ENCODE measurements at places on chromosomes 3 and 15. TPM values are rescaled to one million over a fixed set of nuclear protein-coding genes. Genes with fewer than 3 reads are reported as not detected.

GRCh38 chr3:114205541-114205940, 26.7 kb upstream of the DRD3 start:
- DNase-seq: no peak

DNA sequence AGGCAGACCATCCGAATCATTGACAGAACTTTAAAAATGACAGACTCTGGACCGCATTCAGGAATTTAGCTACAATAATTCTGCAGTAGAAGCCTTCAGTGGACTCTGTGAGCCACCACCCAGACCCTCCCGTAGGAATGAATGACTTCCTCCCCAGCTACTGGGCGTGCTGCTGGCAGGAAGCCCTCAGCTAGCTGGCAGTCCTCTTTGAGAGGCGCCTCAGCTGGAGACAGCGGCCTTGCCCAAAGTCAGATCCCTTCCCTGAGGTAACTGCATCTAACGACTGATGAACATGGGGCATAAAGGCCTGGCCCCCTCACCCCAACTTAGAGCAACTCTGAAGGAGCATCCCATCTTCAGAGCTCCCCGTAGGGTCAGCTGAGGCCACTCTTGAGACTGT, 25.8 kb downstream of the CRABP1 start:
- peak; percentile 18 for DNase-seq

Gene SCN5A
- total RNA-seq: 0.17 TPM

GRCh38 chr3:162555761-162556160, 1059.2 kb downstream of the OTOL1 start:
- no peak for DNase-seq

- no peak for DNase-seq
Measured at GRCh38 chr3:9015250-9015649, 52.0 kb upstream of the RAD18 start.

DNA sequence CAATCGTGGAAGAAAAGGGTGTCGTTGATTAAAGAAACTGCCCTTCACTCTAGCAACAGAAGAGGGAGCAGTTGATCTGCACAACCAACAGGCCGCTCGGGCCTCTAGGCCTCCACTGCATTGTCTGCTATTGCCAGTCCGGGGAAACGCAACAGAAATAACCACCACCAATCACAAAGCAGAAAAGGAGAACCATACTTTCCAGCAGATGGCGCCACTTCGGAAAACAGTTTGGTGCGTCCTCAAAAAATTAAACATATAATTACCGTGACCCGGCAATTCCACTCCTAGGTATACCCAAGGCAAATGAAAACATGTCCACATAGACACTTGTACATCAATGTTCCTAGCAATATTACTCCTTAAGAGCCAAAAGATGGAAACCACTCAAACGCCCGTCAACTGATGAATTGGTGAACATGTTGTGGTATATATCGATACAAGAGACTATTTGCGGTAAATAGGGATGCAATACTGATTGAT, 154.1 kb downstream of the TJP1 start:
- DNase-seq: peak; percentile 85

DNA sequence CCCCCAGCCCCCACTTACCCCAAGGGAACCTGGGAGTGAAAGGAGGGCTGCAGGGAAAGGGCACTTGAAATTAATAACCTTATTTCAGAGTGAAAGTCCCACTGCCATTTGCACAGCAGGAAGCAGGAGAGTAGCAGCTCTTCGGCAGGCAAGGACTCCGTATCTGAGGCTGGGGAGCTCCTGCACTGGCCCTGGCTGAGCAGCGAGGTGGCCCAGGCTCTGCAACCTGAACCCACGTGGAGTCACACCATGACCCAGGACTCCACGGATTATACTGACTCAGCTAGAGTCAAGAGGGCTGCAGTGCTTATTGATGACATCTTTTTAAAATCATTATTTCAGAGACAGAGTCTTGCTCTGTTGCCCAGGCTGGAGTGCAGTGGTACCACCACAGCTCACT, 214.5 kb downstream of the XXYLT1 start:
- no peak for DNase-seq

Gene MAPKBP1
- total RNA-seq: 4.3 TPM

- DNase-seq: no peak
Measured at GRCh38 chr3:123315271-123315595, 113.5 kb downstream of the SEC22A start.

DNA sequence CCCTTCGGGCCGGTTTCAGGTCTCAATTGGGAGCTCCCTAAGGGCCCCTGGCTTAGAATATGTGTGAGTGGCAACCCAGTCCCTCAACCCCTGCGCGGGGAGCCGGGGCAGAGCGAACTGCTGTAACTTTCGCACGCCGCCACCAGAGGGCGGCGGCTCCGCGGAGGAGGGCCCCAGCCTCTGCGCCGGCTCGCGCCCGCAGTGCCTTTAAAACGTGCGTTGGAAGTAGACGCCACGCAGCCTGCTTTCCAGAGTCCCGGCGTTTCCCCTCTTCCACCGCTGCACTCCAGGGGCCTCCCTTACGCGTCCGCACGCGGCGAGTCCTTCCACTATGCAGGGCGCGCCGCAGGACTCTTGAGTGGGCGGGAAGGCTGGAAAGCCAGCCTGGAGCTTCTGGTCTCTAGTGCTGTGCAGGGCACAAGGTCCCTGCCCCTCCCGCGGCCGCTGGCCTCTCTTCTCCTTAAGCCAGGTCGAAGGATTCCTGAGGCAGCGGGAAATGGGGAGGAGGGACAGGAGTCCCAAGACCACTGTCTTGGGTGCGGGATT, 23.7 kb upstream of the RNU6-1 start:
- peak; percentile 70 for DNase-seq

DNA sequence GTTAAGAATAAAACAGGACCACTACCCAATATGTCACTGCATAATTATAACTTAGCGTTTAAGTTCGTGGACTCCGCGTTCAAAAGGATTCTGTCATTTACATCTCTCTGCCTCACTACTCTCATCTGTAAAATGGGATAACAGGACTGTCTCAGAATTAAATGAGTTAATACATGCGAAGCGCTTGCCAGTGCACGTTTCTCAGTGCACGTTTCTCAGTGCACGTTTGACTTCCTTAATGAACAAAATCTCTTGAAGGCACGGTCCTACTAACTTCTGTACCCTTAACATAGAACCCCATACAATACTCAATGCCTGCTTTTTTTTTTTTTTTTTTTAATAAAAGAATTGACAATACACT, 499 bp downstream of the RABL3 start:
- no peak for DNase-seq

GRCh38 chr3:58798312-58798711, 131.7 kb upstream of the FAM3D start:
- DNase-seq: no peak

Gene ARID3B
- 9.3 TPM for total RNA-seq

- DNase-seq: peak; percentile 38
Measured at GRCh38 chr3:123749711-123750110, 134.4 kb downstream of the MYLK start.

- no peak for DNase-seq
Measured at GRCh38 chr3:63814237-63814636, 4.9 kb upstream of the C3orf49 start.

DNA sequence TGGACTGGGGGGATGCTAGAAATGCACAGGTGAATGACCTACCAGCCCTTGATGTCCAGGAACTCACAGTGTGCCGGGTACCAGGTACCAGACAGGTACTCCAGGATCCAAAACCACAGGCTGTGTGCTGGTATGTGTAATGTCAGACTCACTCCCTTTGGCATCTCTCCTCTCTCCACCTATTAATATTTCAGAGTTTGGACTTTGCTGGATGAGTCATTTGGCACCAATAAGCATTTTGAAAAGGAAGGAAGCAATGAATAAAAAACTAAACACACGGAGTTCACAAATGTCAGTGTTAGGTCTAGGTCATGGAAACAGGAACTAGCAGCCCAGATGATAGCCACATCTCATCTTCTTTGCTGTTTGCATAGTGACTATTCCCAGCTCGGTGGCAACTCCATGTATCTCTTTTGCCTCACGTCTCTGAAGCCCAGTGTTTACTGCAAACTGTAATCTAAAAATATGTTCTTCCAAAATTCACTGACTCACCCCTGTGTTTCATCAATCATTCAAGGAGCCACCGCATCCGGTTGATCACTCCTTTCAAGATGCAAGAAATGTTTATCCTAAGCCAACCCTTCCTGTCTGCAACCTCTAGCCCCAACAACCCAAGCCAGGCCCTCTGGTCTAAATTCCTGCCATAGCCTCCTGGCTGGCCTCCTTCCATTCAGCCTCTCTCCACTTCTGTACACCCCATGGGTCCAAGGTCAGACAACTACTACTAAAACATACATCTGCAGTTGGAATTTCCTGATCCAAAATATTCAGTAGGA, 8.4 kb downstream of the ITGB5 start:
- DNase-seq: peak; percentile 95

DNA sequence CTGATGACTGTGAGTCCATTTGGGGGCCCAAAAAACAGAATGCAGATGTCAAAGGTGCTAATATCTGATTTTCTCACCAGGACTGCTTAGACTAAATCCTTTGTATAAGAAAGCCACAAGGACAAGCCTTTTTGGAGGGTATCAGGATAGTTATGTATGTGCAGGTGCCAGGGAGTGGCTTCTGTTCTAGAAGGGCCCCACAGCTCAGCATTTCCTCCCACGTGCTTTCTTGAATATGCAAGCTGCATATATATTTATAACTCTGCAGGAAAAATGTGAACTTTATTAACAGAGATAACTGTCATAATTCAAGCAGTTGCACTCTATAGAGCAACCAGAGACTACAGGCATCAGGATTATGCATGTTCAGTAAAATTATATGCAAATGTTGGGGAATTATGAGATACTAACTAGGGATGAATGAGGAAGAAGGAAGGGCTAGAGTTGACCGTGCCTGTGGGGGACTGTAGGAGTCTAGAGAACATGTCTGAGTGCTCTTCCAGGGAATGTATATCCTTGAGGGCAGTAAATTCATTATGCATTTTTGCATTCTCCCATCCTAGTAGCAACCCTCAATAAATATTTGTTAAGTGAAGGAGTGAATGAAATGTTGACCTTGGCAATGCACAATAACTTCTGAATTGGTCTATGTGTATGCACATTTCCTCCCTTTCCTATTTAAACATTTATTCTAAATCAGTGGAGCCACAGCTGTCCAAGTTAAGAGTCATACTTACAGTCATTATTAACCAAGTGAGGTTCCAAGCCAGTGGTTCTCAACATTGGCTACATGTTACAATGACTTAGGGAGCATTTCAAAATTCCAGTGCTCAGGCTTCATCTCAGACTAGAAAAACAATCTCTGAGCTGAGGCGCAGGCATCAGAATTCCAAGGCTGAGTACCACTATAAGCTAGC, 94.8 kb upstream of the ANKRD28 start:
- DNase-seq: no peak

DNA sequence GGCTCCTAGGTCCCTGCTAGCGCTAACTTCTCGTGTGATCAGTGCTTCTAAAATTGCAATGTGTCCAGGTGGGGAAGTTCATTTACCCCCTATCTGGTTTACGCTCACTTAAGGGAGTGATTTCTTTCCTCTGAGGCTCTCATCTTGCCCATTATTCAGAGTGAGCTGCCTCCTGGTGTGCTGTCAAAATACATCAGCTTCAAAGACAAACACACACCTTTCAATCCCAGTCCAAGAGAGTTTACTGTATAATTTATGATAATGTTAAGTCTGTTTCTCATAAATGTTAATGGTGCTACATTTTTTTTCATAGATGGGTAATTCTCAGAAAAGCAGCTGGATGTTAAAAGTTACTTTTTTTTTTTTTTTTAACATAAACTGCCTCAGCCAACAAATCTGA, 112.3 kb downstream of the RORA start:
- no peak for DNase-seq

Gene GATA2
- 7.5 TPM for total RNA-seq

Gene SPG11
- 37.2 TPM for total RNA-seq

- DNase-seq: no peak
Measured at GRCh38 chr3:154430014-154430413, at the start of gene GPR149. GPR149 (minus strand) TSS chr3:154430190; CDS start chr3:154429615, 575 bp downstream.

DNA sequence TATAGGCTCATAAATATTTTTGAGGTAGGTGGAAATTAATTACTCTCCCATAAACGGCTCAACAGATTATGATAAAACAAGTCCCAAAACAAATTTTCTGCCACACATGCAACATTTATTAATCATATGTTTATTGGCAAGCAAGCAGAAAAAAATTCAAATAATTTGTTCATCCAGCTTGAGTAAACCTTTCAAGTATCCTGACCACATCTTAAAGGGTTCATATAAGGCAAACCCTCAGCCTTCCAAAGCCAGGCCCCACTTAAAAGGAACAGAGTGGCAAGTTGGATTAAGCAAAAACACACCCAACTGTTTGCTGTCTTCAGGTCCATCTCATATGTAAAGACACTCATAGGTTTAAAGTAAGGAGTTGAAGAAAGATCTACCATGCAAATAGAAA, 1042.3 kb downstream of the DIPK2A start:
- DNase-seq: no peak

Gene BDH1
- total RNA-seq: 6.9 TPM

DNA sequence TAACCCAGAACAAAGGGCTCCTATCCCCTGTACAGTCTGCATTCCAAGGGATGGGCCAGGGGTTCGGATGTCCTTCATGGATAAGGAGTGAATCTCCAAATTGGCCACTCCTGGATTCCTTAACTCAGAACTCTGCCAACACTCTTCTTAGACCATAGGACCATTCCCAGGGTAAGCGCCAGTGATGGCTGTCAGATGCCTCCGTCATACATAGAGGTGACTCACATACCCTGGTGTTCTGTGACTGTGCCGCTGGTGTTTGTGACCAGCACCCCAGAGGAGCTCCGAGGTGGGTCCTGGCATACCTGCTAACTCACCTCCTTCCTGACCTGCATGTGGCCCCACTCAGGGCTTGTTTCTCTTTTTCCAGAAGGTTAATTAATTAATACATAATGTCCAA, 134.7 kb downstream of the KLF13 start:
- DNase-seq: no peak

GRCh38 chr3:117305681-117306080, 596.1 kb downstream of the TUSC7 start:
- DNase-seq: no peak

GRCh38 chr15:52289629-52290081, 5.9 kb downstream of the MYO5C start:
- DNase-seq: peak; percentile 68

DNA sequence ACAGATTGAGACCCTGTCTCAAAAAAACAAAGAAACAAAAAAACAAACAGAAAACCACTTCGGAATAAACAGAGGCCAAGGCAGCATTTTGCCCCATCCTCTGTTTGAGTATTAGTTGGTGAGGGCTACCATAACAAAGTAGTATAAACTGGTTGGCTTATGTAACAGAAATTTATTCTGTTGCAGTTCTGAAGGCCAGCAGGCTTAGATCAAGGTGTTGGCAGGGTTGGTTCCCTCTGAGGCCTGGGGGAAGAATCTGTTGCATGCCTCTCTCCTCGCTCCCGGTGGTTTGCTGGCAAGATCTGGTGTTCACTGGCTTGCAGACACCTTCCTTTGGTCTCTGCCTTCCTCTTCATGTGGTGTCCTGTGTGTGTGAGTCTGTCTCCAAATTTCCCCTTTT, 261.6 kb downstream of the PDZRN3 start:
- no peak for DNase-seq

DNA sequence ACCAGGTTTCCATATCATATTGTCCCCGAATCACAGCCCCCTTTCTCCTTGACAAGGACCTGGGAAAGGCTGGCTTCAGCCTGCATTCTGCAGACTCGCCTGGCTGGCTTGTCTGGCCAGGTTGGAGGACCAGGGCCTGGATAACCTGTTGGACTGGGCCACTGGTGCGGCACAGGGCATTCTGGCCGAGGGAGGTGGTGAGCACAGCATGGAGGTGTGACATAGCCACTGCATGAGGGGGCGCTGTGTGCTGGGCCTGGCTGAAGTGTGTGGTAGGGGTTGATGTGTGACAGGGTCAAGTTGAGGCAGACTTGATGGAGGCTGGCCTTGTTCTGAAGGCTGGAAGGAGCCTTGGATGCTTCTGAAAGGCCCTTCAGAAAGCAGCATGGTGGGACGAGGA, 2.9 kb downstream of the ESYT3 start:
- DNase-seq: no peak
